ENCODE measurements at places on chromosomes 11 and 22. TPM values are rescaled to one million over a fixed set of nuclear protein-coding genes. Genes with fewer than 3 reads are reported as not detected.

Gene THYN1
- total RNA-seq = 42.5 TPM

Gene LRRC56
- 2.6 TPM for total RNA-seq

Gene RRAS2
- total RNA-seq = 59.6 TPM

Gene SCARF2
- 8.1 TPM for total RNA-seq

Gene DUSP18
- total RNA-seq = 21.4 TPM

Gene CREBZF
- total RNA-seq = 49.0 TPM

Gene C22orf31
- not detected for total RNA-seq

Gene IRAG1
- total RNA-seq = 8.7 TPM

Gene TMPRSS13
- 1.8 TPM for total RNA-seq

Gene HBD
- not detected for total RNA-seq

Gene EFCAB6
- total RNA-seq = 0.69 TPM

Measured in endothelial cell (in vitro differentiated cells).